ENCODE measurements at places on chromosomes 7 and 10.

DNA sequence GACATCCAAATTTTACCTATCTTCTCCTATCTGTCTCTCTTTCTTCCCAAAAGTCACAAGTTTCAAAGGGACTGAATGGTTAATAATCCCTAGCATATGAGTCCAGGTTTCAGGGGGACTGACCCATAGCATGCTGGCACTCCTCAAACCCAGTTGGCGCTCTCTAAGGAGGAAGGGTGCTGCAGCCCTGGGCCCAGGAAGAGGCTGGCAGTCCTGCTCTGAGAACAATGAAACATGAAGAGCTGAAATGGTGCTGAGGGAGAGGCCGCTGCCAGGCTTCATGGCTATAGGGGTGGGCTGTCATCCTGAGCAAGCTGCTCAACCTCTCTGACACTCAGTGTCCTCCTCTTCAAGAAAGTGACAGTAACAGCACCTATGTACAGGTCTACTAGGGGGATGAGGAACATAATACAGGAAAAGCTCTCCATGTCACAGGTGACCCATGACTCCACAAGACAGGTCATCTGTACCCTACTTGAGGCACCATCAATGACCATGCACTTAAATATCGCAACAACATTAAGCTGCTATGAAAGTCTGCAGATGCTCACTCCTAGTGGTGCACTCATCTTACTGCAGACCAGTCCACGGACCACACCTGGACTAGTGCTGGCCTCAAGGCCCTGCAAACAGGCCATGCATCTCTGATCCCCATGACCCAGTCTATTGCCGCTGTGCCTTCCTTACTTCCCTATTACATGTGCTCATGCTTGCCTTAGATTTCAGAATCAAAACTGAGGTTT, 17.0 kb downstream of the COBL start:
- no peak for DNase-seq

DNA sequence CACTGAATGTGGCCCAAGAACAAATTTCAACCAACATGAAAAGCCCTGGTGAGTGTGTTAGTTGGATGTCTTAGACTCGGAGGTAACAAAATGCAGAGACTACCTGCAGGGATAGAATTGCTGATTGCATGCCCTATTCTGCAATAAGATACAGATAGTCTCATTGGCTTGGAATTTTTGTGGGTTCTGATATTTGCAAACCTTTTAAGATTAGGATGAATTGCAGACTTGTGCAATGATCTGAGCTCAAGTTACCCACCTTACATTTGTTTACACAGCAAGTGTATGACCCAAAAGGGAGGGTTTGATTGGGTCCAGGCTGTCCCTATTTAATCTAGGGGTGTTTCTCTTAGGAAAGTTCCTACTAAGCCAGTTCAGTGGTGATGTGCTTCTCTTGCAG, 45.4 kb downstream of the GPR37 start:
- no peak for DNase-seq

- no peak for DNase-seq
Measured at GRCh38 chr7:11327633-11328032, 354.0 kb downstream of the PHF14 start.

DNA sequence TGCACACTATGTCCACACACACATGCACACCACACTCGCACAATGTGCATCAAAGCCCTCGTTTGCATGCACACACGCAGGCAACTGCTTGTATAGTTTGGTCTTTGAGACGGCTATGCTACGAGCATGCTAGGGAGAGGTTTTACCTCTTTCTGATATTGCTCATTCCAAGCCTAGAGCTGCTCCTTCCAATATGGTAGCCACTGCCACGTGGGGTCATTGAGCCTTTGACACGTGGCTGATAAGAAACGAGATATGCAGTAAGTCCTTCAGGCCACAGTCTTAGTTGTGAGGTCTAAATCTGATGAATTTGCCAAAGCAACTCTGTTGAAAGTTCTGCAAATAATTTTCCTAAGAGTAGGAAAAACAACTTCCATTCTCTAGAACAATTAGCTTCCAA, 204.4 kb downstream of the KLF6 start:
- no peak for DNase-seq

- DNase-seq, result no peak
Measured at GRCh38 chr10:130905386-130905785, 406.1 kb downstream of the TCERG1L start.

- DNase-seq, result no peak
Measured at GRCh38 chr10:96025566-96025965, 17.8 kb upstream of the CCNJ start.

- no peak for DNase-seq
Measured at GRCh38 chr7:9125246-9125645, 691.8 kb downstream of the NXPH1 start.

GRCh38 chr7:40643664-40644063, 508.9 kb downstream of the SUGCT start:
- no peak for DNase-seq

DNA sequence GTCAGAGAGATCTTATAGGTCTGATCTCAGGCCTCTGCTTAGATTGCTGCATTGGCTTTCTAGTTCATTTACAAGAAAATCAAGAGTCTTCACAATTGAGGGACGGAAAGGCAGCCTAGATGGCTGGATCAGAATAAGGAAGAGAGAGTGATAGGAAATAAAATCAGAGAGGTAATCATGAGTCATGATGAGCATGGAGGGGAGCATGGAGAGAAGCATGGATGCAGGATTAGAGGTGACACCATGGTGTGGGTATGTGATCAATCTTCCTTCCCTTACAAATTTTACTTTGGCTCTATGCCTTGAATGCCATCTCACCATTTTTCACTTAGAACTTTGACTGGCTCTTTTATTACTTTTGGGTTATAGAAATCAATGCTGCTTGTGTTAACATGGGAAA, 1.4 kb downstream of the BCCIP start:
- DNase-seq, result no peak

- no peak for DNase-seq
Measured at GRCh38 chr7:101402081-101402779, 39.6 kb downstream of the COL26A1 start.

DNA sequence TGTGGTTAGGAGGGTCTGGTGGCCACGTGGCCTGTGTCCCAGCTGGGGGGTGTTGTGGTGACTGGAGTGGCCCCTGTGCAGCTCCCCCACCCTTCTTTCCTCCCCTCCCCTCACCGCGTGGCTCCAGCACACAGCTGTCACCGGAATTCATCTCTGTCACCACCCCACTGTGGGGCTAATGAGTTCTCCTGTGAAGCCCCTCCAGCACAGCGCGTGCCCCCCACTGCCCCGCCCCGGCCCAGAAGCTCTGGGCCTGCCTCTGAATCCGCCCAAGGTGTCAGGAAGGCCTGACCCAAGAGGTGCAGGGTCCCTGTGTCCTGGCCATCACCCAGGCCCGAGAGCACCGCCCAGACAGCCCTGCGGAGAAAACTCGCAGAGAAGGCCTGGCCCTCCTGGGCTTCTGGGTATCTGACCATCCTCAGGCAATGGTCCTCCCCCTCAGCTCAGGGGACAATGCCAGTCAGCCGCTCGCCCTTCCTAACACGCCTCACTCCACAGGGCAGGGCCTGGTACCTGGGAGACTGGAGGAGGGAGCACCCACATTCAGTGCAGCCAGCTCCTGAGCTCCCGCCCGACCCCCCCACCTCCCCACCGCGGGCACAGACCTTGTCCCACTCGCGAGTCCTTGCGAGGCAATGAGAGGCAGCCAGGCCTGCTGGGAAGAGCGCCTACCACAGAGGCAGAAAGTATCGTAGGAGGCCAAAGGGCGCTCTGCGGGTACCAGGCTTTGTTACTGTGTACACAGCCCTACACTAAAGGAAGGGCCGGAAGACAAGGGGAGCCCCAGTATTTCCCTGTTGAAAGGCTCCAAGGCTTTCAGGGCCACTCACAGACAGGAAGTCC, 38.2 kb downstream of the GBX1 start:
- DNase-seq, result no peak

DNA sequence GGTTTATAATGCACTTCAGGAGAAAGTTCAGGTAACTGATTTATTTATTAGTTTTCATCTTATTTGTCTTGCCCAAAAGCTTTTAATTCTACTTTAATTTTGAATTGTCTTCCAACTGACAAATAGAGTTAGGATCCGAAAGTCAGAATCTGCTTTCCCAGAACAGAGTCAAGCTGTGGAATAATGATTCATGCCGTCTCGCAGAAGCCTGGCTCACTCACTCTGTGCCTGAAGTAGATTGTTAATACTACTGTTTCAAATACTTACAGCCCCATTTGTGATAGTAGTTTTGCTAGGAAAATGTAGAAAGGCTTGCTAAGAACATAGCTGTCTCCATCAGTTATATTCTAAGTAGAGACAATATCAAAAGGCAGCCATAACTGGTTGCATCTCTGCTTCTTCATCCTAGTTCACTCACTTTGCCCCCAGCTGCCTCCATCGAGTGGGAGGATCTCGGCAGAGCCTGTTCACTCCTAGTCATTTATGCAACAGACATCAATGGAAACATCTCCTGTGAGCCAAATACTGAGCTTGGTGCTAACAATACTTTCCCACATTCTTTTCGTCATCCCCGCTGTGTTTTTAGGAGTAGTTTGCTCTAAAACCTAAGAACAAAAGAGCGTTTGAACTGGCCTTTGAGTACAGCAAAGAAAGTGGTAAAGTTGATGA, 28.0 kb downstream of the ABRAXAS2 start:
- no peak for DNase-seq

DNA sequence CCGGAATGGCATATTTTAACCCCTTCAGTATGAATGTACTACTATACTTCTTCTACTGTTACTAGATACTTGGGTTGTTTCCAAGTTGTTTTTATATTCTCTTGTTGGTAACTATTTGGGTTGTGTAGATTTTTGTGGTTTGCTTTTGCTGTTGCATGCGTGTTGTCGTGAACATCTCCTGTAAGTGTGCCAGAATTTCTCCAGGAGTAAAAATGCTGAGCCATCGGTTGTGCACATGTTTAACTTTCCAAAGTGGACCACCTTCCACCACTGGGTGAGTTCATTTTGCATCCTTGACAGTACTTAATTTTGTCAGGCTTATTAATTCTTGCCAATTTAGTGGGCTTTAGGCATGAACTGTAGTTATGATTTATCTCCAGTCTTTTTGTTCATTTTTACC, 47.9 kb downstream of the CSGALNACT2 start:
- no peak for DNase-seq

DNA sequence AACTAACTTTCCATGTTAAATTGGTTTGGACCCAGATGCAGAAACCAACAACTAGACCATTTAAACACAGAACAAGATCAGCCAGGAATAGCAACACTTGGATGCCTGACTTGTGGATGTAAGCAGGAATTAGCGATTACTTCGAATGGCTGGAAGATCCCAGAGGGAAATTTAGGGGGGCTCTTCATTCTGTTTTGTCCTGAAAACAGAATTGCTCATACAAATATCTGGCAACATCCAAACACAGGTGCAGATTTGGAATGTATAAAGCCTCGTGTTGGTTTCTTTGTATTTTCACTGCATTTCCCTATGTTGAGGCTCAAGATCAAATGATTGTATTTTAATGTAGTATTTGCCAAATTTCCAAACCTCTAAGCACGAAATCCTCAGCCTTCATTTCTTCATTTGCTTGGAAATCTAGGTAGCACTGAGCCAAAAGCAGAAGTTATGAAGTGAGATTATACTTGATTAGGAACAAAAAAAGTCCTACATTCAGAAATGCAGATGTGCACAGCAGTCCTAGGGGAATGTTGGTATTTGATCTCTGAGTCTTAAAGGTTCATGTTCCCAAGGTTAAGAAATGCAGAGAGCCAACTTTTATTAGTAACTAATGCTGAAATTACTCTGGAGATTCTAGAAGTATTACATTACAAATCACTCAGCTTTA, 248.7 kb upstream of the TCF7L2 start:
- no peak for DNase-seq

DNA sequence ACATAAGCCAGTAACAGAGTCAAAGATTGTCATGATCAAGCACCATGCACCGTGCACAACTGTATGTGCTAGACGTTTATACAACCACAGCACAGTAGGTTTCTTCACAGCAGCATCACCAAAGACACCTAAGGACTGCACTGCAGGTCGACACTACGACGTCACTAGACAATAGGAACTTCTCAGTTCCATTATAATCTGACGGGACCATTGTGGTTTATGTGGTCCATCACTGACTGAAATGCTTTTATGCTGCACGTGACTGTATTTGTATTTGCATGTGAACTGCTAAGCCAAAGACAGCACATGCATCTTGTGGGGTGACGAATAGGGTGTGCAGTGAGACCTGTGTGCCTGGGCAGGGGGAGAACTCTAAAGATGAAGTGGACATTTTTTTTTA, 164.9 kb downstream of the PARD3 start:
- DNase-seq, result no peak

- DNase-seq, result no peak
Measured at GRCh38 chr10:120420421-120420820, 36.6 kb upstream of the PLPP4 start.

- no peak for DNase-seq
Measured at GRCh38 chr10:111354859-111355258, 278.0 kb downstream of the ADRA2A start.

GRCh38 chr10:93680412-93681047, 21.9 kb downstream of the FRA10AC1 start:
- DNase-seq, result no peak
